ENCODE measurements at places on chromosomes 2 and 18. TPM values are rescaled to one million over a fixed set of nuclear protein-coding genes. Genes with fewer than 3 reads are reported as not detected.

The HOXD8 gene
- 14.4 TPM for total RNA-seq

The NTSR2 gene
- total RNA-seq = not detected

The CCBE1 gene
- not detected for total RNA-seq

The BCL2 gene
- 25.4 TPM for total RNA-seq

The NEDD4L gene
- 20.9 TPM for total RNA-seq

The MC2R gene
- not detected for total RNA-seq

The TM4SF20 gene
- total RNA-seq = not detected

The VIL1 gene
- total RNA-seq = 0.65 TPM

The CNDP2 gene
- total RNA-seq = 99.2 TPM

The B3GNT7 gene
- total RNA-seq = 4.0 TPM

- no peak overlapping the region for H3K4me3 ChIP-seq
- no peak for DNase-seq
- no peaks in the 10 kb centered on the region for H3K27me3 ChIP-seq
- no peaks in the 10 kb centered on the region for H3K4me1 ChIP-seq
- peak overlapping the region; percentile 29 for H3K27ac ChIP-seq
These were observed 212.0 kb downstream of the TNS1 start for GRCh38 chr2:217790681-217791392.

- no peak overlapping the region for H3K27ac ChIP-seq
- no peaks in the 10 kb centered on the region for H3K27me3 ChIP-seq
- DNase-seq = no peak
- H3K36me3 ChIP-seq = peaks cover 3% of the 10 kb centered on the region
These were observed 11.6 kb downstream of the KANSL3 start for GRCh38 chr2:96626553-96626942.

DNA sequence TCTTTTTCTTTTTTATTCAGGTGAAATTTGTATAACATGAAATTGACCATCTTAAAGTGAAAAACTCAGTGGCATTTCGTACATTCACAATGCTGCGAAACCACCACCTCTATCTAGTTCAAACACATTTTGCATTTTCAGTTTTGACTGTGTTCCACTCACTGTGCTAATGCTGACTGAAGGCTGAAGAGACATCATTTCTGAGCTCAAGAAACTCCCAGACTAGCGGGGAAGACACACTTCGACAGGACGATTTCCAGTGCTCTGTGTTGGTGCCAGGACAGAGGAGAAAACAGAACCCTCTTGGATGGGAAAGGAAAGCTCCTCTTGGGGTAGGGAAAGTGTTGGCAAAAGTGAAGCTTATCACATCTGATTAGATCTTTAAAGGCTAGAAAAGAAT, 44.2 kb upstream of the CBLN2 start:
- H3K4me1 ChIP-seq = no peaks in the 10 kb centered on the region
- H3K27ac ChIP-seq = no peak overlapping the region
- no peaks in the 10 kb centered on the region for H3K36me3 ChIP-seq

- no peak for DNase-seq
- H3K36me3 ChIP-seq = no peaks in the 10 kb centered on the region
- no peak overlapping the region for H3K27ac ChIP-seq
- H3K27me3 ChIP-seq = no peaks in the 10 kb centered on the region
These were observed 3.0 kb upstream of the TMEM37 start for GRCh38 chr2:119428488-119429224.

DNA sequence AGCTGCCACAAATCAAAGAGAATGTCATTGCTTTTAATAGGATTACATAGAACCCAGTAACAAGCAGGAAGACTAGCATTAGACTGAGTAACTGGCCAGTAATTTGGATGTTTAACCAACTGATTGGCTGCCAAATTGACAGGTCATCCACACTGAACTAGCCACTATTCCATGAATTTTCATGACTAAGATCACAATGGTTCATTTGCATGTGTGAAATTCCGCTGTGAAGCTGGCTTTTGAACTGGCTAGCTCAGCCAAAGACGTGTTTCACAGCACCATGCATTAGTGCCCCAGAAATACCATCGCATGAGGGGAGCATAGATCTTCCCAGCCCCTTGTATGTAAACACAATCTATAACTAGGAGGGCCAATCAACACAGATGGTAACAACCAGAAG, 649.8 kb downstream of the ARHGAP15 start:
- no peaks in the 10 kb centered on the region for H3K36me3 ChIP-seq
- H3K27me3 ChIP-seq = no peaks in the 10 kb centered on the region
- no peak overlapping the region for H3K27ac ChIP-seq
- H3K4me1 ChIP-seq = no peaks in the 10 kb centered on the region

DNA sequence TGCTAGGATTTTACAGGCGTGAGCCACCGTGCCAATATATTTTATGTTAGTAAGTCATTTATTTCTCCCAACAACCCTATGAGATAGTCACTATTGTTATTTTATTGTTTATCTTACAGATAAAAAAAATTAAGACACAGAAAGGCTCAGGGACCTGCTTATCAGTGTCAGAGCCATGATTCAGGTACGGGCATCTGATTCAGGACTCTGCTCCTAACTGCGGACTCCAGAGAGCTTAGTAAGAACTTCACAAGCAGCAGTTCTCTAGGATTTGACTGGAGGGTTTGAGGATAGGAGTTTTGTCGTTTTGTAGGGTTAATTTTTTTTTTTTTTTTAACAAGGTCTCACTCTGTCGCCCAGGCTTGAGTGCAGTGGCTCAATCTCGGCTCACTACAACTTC, 174.2 kb downstream of the BCL11A start:
- no peaks in the 10 kb centered on the region for H3K4me1 ChIP-seq
- no peak overlapping the region for H3K27ac ChIP-seq
- DNase-seq = no peak
- H3K27me3 ChIP-seq = no peaks in the 10 kb centered on the region
- H3K36me3 ChIP-seq = no peaks in the 10 kb centered on the region
- H3K4me3 ChIP-seq = no peak overlapping the region

DNA sequence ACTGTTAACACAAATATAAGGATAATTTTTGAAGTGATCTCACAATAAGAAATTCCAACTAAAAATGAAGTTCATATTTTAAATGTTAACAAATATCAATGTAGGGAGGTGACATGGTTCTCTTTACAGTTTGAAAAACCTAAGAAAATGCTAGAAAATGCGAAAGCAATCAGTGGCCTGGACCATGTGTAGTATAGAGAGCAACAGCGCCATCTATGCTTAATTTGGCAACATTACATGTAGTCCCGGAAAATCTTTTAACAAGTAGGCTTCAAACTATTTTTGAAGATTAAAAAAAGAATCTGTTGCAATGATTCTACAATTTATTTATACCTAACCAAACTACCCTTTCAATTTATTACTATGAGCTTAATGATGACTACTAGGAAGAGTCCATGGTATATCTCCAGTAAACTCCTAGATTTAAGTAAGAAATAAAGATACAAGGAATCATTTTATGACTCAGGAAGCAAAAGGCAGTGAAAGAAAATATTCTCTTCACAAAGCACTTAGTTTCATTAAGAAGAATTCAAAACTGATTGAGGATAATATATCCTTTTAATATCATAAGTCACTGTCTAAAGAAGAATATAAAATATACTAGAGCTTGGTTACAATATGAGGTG, 33.3 kb downstream of the NDUFA10 start:
- no peak overlapping the region for H3K27ac ChIP-seq
- H3K4me3 ChIP-seq = no peak overlapping the region
- no peak for DNase-seq
- no peaks in the 10 kb centered on the region for H3K27me3 ChIP-seq

- no peak overlapping the region for H3K27ac ChIP-seq
- H3K4me1 ChIP-seq = no peaks in the 10 kb centered on the region
- H3K36me3 ChIP-seq = no peaks in the 10 kb centered on the region
- H3K4me3 ChIP-seq = no peak overlapping the region
- DNase-seq = no peak
These were observed 85.1 kb downstream of the ACSL3 start for GRCh38 chr2:222945887-222946286.

- H3K27me3 ChIP-seq = no peaks in the 10 kb centered on the region
- H3K36me3 ChIP-seq = no peaks in the 10 kb centered on the region
- no peak overlapping the region for H3K4me3 ChIP-seq
These were observed 77.1 kb upstream of the CTAGE1 start for GRCh38 chr18:22494771-22495170.

- H3K36me3 ChIP-seq = no peaks in the 10 kb centered on the region
- DNase-seq = no peak
- H3K4me3 ChIP-seq = no peak overlapping the region
- H3K27ac ChIP-seq = no peak overlapping the region
- no peaks in the 10 kb centered on the region for H3K27me3 ChIP-seq
These were observed 101.1 kb upstream of the RAB12 start for GRCh38 chr18:8507915-8508705.

DNA sequence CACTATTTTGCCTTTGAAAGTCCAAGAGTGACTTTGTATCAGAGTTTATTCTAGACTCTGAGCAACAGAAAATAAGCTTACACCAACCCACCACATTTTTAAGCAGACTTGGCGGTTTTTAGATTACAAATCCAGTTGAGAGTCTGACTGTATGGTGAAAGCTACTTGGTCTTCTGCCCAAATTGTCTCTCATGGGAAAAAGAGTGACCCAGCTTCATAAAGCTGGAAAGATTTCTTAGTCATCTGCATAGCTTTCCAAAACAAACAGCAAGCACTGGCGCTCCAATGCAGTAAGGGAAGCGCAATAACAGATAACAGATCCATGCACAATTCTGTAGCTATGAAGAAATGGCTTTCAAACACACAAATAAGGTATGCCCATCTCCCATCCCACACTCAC, 7.1 kb downstream of the DSG1 start:
- H3K4me1 ChIP-seq = no peaks in the 10 kb centered on the region
- no peak for DNase-seq

- H3K27ac ChIP-seq = no peak overlapping the region
- DNase-seq = no peak
- no peaks in the 10 kb centered on the region for H3K4me1 ChIP-seq
- H3K4me3 ChIP-seq = no peak overlapping the region
These were observed 4.7 kb downstream of the SLC25A12 start for GRCh38 chr2:171889333-171889732.

DNA sequence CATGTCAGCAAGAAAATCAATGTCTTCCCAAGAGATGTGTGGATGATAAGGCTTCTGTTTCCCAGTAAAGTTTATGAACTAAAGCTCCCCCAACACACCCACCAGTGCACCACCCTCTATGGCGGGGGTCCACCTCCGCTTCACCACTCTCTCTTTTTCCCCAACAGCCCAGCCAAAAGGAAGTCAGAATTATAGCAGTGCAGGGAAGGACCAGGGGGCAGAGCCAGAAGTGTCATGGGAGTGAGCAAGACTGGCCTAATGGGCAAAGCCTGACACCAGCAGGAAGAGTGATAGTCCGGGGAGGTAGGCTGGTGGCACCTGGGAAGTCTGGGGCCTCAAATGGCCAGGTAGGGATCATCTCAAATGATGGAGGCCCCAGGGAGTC, 167.7 kb downstream of the ZFP36L2 start:
- H3K36me3 ChIP-seq = no peaks in the 10 kb centered on the region
- H3K27ac ChIP-seq = no peak overlapping the region
- H3K4me3 ChIP-seq = no peak overlapping the region
- H3K4me1 ChIP-seq = no peaks in the 10 kb centered on the region
- no peaks in the 10 kb centered on the region for H3K27me3 ChIP-seq
- DNase-seq = no peak

GRCh38 chr2:173254659-173255058, 100.0 kb upstream of the CDCA7 start:
- H3K27ac ChIP-seq = no peak overlapping the region
- peaks cover 1% of the 10 kb centered on the region for H3K36me3 ChIP-seq
- no peak for DNase-seq
- H3K4me1 ChIP-seq = no peaks in the 10 kb centered on the region
- no peaks in the 10 kb centered on the region for H3K27me3 ChIP-seq

DNA sequence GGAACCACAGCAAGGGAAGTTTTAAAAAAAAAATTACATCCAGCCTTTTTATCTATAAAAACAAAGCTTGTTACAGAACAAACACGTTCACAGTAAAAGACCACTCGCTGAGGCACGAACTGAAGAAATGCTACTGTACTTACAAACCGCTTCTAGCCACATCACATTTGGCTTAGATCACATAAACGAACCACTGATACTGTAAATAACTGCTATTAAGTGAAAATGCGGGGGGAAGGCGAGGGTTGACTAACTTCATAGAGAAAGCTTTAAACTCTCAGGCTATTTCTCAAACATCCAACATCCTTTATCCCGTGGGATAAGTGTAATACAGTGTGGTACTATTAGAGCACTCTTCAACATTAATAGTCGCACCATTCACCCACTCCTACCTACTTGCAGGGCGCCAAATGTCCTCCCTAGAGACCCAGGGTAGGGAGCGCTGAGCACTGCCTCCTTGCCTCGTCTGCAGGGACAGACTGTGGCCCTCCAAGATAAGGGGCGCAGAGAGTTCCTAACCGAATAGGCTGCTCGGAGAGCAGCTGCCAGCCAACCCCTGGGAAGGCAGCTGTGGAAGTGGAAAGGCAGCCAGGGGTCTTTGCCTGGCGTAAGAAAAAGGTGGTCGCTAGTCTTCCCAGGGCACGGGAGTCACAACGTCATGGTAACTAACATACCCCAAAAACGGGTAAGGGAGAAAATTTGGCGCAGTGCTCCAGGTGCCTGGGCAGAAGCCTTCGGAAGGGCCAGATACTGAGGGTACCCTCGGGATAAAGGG, 854 bp downstream of the GPR155 start:
- H3K27ac ChIP-seq = no peak overlapping the region
- H3K4me3 ChIP-seq = peak overlapping the region; percentile 52
- no peaks in the 10 kb centered on the region for H3K27me3 ChIP-seq
- peak; percentile 53 for DNase-seq

GRCh38 chr2:19554520-19554919, 196.1 kb upstream of the OSR1 start:
- H3K4me1 ChIP-seq = peaks cover 12% of the 10 kb centered on the region
- no peak for DNase-seq
- no peaks in the 10 kb centered on the region for H3K36me3 ChIP-seq
- H3K27ac ChIP-seq = no peak overlapping the region
- no peaks in the 10 kb centered on the region for H3K27me3 ChIP-seq
- H3K4me3 ChIP-seq = no peak overlapping the region

- peak; percentile 67 for DNase-seq
- H3K27me3 ChIP-seq = no peaks in the 10 kb centered on the region
- peaks cover 3% of the 10 kb centered on the region for H3K36me3 ChIP-seq
- no peak overlapping the region for H3K4me3 ChIP-seq
- H3K27ac ChIP-seq = no peak overlapping the region
These were observed 89.6 kb downstream of the UXS1 start for GRCh38 chr2:106104332-106105062.

- no peaks in the 10 kb centered on the region for H3K36me3 ChIP-seq
- H3K4me3 ChIP-seq = no peak overlapping the region
- H3K27me3 ChIP-seq = no peaks in the 10 kb centered on the region
- DNase-seq = no peak
- H3K27ac ChIP-seq = no peak overlapping the region
These were observed 2.4 kb downstream of the TSGA10 start for GRCh38 chr2:99152199-99152895.

- H3K27ac ChIP-seq = no peak overlapping the region
- no peaks in the 10 kb centered on the region for H3K36me3 ChIP-seq
- no peak for DNase-seq
These were observed 306.0 kb downstream of the FBXO15 start for GRCh38 chr18:73841661-73842060.

- DNase-seq = no peak
- no peak overlapping the region for H3K4me3 ChIP-seq
- no peaks in the 10 kb centered on the region for H3K4me1 ChIP-seq
- no peak overlapping the region for H3K27ac ChIP-seq
- no peaks in the 10 kb centered on the region for H3K36me3 ChIP-seq
These were observed 73.4 kb downstream of the SLC66A3 start for GRCh38 chr2:11228692-11229091.

GRCh38 chr2:127201452-127201851, 18.6 kb downstream of the CYP27C1 start:
- no peaks in the 10 kb centered on the region for H3K36me3 ChIP-seq
- H3K27ac ChIP-seq = no peak overlapping the region
- H3K4me3 ChIP-seq = no peak overlapping the region
- H3K27me3 ChIP-seq = no peaks in the 10 kb centered on the region
- no peaks in the 10 kb centered on the region for H3K4me1 ChIP-seq

- no peak for DNase-seq
- H3K27ac ChIP-seq = no peak overlapping the region
- no peak overlapping the region for H3K4me3 ChIP-seq
- H3K4me1 ChIP-seq = no peaks in the 10 kb centered on the region
These were observed 183.4 kb upstream of the CDH7 start for GRCh38 chr18:65567372-65567771.
